Stimulated activated CD4-positive, alpha-beta T cell treated with anti-CD3 and anti-CD28 coated beads, Interleukin-1b, Interleukin-23, amount 100 ng/mL, for 1 hour (primary cell): ENCODE measurements at places on chromosomes 4 and X.
A peak's percentile ranks its signal among the peaks of the same experiment; 100 is the strongest.

DNA sequence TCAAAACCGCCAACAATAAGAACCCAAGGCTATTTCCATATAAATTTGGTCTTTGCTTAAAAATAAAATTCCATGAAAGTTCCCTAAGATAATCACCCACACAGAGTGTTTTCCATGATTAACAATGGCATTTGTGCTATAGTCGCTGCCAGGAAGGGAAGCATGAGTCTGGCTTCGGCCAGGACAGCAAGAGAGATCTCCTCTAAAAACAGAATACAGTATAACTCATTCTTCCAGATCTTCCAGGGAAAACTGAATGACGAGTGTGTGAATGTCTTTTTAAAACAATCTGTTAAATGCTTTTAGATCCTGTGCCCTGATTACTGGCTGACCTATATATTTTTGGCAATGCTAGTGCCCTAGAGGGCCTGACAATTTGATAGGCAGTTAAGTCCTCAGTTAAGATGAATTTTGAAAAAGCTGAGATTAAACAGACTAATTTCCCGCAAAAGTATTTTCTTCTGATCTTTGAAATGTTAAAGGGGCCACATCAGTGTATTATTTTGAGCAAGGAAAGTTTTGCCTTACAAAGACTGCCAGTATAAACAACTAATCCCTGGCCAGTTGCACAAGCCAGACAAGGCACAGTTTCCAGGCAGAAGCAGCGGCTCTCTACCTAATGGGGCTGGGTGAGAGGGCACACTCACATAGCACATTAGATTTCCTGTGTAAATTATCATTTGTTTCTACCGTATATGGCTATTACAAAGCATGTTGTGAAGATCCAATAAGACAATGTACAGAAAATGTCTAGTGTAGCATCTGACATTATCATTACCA, 127.3 kb downstream of the DCHS2 start:
- no peak for DNase-seq

GRCh38 chrX:153441296-153441695, 4.6 kb downstream of the TREX2 start:
- DNase-seq, result no peak

GRCh38 chr4:3660928-3661515, 105.2 kb upstream of the ADRA2C start:
- no peak for DNase-seq

DNA sequence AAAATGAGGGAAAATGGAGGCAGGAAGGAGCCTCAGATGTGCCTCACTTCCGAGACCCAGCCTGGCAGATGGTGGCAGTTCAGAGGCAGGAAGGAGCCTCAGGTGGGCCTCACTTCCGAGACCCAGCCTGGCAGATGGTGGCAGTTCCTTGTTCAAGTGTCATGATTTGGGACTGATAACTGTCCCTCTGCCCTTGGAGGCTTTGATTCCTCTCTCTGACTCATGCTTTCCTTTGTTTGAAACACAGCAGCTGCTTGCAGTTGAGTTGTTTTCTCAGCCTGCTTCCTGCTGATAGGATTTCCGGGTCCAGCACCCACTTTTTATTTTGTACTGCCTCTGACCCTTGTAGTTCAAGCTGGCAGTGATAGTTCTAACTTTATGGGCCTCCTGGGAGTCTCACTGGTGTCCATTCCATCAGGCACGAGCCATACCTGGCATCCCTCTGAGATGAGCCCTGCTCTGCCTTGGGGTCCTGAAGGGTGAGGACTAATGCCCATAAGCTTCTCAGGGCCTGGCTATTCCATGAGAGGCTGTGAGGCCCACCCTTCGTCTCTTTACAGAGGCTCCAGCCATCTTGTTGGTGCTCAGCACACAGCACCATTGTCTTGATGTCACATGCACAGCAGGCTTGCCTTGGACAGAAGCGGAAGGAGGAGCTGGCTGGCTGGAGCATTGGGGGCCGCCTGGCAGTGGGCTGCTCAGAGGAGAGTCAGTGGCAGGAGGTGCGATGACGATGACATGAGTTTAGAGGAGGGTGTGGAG, 13.0 kb downstream of the RGS12 start:
- no peak for DNase-seq

DNA sequence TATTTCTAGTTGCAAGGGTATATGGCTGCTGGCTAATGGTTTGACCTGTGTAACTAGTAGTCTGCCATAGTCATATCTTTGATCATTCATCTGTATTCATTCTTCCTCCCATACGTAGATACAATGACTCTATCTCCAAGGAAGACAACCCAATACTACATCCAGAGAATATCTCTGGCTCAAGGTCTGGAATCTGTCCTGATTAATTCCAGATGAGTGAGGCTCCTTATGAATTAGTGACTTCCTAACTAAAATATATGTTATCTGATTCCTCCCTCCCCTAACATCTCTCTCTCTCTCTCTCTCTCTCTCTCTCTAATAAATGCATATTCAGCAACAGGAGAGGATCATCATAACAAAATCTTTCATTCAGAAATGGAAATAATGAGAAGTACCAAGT, 641.5 kb downstream of the FAT4 start:
- DNase-seq, result no peak

DNA sequence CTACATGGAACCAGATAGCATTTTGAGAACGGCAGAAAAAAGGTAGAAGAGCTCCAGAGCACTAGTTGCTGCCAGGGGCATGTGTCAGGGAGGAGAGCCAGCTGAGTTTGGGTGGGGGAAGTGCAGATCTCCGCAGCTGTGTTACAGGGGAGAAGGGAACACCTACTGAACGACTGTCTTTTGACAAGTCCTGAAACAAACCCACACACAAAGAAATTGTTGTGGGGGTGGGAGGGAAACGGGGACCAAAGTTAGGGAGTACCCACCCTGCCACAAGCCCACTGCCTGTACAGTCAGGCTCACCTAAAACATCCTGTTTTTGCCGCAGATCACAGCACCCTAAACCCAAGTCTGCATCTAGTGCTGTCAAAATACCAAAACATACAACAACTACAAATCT, 55.5 kb downstream of the LEF1 start:
- DNase-seq, result peak; percentile 23

DNA sequence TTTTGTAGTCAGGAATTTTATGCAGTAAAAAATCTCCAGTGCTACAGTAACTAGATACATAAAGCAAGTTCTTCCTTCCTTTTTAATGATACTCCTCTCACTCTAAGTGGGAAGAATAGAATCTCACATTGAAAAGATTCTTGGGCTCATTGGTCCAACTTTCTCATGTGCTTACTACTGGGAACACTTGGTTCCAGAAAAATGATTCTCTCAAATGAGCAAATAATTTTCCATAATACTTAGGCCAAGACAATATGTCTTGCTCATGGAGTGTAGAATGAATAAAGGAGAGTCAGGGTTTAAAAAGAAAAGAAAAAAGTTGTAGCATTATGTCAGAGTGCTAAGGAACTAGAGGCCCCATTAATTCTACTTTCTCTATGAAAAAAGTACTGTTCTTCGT, 197.8 kb downstream of the RASL11B start:
- no peak for DNase-seq

GRCh38 chr4:4427121-4427870, 40.4 kb downstream of the NSG1 start:
- no peak for DNase-seq

DNA sequence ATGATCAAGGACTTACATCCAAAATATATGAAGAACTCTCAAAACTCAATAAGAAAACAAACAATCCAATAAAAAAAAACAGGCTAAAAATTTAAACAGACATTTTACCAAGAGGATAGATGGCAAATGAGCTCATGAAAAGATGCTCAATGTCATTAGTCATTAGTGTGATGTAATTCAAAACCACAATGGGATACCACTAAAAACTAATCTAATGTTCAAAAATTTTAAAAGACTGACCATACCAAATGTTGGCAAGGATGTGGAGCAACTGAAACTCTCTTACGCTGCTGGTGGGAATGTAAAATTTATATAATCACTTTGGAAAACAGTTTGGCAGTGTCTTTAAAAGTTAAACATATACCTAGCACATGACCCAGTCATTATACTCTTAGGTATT, 43.7 kb downstream of the RPS6KA6 start:
- DNase-seq, result no peak

- DNase-seq, result no peak
These were observed 87.8 kb downstream of the PLAC1 start for GRCh38 chrX:134570509-134570846.

GRCh38 chrX:50871922-50872453, 38.5 kb upstream of the BMP15 start:
- no peak for DNase-seq

- DNase-seq, result no peak
These were observed 34.1 kb downstream of the DCHS2 start for GRCh38 chr4:154457471-154457870.

- no peak for DNase-seq
These were observed 47.6 kb upstream of the MTNR1A start for GRCh38 chr4:186602978-186603377.

DNA sequence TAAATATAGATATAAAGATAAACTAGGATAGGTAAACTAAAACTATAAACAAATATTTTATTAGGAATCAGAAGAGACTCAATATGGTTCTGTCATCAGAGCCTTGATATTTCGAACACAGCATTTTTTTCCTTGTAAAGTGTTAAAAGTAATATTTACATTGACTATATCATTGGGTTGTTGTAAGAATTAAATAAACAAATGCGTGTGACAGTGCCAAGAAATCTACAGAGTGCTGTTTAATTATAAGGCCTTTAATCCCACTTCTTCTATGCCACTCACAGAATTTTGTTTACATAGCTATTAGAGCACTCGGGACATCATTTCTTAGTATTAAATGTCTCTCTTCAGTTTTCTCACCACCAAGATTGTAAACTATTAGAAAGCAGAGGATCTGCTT, 807.4 kb downstream of the FSTL5 start:
- DNase-seq, result no peak

- DNase-seq, result no peak
These were observed 157.9 kb downstream of the DHRSX start for GRCh38 chrX:2342874-2343273.

DNA sequence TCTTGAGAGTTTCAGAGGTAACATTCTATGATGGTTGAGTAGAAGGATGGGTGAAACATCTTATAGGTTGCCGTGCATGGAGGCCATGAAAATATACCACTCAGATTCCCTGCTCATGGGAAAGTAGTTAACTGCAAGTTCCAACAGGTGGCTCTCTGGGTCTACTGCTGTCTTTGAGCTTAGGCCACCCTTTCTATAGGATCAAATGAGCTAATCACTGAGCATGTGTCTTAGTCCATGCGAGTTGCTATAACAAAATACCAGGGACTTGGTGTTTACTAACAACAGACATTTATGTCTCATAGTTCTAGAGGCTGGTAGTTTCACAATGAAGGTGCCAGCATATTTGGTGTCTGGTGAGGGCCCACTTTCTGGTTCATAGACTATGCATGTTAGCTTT, 144.8 kb upstream of the UNC5C start:
- no peak for DNase-seq

DNA sequence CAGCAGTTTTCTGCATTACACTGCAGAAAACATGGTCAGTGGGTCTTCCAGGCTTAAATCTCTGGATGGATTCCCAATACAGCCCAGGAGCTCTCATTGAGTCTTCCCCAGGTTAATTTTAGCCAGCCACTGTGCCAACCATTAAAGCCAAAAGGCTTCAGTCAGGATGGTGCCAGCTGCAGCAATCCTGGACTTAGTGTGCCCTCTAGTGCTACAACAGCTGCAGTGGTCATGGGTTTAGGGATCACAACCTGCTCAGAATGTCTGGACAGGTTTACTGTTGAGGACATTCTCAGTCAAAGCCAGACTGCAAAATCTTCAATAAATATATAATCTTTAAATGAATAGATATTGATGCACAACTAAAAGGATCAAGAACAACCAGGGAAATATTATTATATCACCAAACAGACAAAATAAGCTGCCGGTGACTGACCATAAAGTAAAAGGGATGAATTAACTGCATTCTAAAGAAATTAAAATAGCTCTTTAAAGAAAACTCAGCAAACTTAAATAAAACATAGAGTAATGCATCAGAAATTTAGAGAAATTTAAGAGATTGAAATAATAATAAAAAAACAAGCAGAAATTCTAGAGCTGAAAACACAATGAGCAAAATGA, 639.9 kb downstream of the SPOCK3 start:
- no peak for DNase-seq

DNA sequence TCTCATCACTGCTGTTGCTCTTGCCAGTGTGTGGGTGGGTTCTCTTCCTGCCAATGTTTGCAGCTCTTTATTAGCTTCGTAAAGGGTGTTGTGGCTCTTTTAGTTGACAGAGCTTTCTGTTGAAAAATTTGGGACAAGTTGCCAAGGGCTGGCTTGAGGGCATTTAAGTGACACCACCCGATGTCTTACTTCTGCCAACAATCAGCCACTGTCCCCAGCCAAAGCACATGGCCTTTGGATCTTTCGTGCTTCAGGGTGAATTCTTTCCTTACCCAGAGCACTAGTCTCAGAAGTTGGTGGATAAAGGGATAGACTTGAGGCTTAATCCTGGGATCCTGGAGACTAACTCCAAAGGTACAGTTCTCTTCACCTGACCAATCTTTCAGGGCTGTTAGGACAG, 113.6 kb downstream of the SOX3 start:
- DNase-seq, result no peak

GRCh38 chrX:130990723-130991122, 67.4 kb upstream of the ARHGAP36 start:
- no peak for DNase-seq

GRCh38 chr4:28310926-28311325, 1450.3 kb downstream of the STIM2 start:
- DNase-seq, result no peak

DNA sequence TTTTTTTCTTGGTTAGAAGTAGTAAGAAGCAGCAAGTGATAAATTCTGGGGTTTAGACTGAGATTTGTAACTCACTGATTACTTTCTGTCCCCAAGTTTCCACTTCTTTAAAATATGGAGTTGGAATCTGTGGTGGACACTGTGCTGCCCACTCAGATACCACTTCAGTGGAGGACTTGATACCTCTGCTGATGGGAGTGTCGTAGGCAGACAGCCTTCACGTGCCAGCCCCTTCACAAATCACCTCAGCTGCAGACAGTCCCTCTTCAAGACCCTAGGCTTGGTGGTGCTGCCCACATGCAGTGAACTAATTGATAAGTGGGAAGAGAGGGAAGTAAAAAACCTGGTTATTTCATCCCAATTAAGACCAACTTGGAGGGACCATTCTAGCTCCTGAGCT, 139.5 kb downstream of the PDLIM5 start:
- no peak for DNase-seq

- no peak for DNase-seq
These were observed 51.5 kb upstream of the TRPC3 start for GRCh38 chr4:122003335-122003734.

DNA sequence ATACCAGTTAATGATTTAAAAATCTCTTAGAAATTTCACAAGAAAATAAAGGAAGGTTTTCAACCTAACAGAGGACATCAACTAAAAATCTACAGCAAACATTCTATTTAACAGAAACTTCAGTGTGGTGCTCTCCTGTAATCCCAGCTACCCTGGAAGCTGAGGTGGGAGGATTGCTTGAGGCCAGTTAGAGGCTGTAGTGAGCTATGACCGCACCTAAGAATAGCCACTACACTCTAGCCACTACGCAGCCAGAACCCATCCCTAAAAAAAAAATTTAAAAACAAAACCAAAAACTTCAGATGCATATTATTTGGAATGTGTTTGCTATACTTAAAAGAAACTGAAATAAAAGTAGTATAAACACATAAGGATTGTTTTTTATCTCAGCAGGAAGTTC, 7.2 kb upstream of the FHIP1A start:
- DNase-seq, result no peak

GRCh38 chr4:7391637-7392437, 42.9 kb downstream of the PSAPL1 start:
- no peak for DNase-seq

- no peak for DNase-seq
These were observed 1812.1 kb upstream of the ADGRL3 start for GRCh38 chr4:59387759-59388758.
